ENCODE measurements at places on chromosomes 1 and 21. TPM values are rescaled to one million over a fixed set of nuclear protein-coding genes. Genes with fewer than 3 reads are reported as not detected.

DNA sequence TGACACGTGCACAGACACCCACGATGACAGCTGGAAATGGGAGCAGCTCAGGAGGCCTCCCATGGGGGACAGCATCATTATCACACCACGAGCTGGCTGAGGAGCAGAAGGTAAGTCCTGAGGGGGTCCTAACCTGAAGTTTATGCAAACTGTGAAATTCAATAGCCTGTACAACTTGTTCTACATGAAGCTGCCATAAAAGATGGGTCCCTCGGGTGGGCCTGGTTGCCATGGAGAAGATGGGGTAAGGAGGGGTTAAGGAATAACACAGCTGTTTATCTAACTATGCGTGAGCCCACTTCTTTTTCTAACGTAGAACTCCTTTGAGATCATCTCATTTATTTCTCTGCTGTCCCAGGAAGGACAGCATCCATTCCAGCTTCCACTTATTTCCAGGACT, 163.4 kb upstream of the CD34 start:
- no peak for DNase-seq

Gene ERVH48-1
- 0.06 TPM for total RNA-seq

DNA sequence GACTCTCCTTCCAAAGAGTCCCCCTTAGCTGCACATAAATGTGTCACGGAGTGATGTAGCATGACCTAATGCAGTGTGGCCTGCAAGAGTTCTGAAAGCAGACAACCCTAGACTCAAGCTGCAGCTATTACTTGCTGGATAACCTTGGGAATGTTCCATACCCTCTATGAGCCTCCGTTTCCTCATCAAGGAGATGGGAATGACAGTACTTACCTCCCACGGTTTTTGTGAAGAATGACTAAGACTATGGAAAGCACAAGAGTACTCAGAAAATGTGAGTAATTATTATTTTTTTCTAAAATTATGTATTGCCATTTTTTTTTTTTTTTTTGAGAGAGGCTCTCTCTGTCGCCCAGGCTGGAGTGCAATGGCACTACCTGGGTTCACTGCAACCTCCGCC, 3.0 kb downstream of the TTC39A start:
- no peak for DNase-seq

Gene CRNN
- total RNA-seq: not detected

DNA sequence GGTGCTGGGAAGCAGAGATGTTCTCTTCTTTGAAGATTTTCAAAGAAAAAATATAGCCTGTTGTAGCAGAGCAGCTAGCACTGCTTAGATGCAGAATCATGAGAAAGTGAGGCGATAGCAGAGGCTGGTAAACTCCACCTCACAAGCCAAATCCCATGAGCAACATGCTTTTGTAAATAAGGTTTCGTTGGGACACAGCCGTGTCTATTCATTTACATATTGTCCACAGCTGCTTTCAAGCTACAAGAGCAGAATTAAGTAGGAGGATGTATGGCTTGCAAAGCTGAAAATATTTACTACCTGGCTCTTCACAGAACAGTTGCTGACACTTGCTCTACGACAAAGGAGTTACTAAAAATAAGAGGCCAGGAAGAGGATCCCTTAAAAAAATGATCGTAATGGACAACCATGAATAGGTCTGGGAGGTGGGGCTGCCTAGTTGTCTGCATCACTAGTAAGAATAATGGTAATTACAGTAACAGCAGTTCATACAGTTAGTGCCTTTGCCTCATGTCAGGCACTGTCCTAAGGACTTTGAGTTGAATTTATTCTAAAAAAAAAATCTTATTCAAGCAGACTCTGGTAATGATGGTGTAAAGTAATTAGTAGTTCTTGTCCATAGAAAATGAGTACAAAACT, 622.0 kb downstream of the KIF26B start:
- no peak for DNase-seq

DNA sequence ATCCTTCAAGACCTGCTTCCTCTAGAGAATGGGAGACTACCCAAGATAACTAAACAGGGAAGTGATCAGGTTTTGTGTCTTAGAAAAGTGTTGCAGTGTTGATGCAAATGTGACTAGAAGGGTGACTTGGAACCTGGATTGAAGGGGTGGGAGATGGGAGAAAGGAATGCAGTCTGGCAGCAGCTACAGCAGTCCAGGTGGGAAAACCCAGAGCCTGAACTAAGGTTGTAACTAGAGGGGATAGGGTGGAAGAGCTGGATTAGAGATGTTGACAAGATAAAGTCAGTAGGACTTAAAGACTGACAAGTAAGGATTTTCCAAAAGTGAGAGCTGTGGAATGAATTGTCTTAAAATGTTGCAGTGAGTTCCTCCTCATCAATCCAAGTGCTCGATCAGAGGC, 7.1 kb upstream of the SHISA4 start:
- DNase-seq: no peak

Gene KCND3
- total RNA-seq: 7.3 TPM

DNA sequence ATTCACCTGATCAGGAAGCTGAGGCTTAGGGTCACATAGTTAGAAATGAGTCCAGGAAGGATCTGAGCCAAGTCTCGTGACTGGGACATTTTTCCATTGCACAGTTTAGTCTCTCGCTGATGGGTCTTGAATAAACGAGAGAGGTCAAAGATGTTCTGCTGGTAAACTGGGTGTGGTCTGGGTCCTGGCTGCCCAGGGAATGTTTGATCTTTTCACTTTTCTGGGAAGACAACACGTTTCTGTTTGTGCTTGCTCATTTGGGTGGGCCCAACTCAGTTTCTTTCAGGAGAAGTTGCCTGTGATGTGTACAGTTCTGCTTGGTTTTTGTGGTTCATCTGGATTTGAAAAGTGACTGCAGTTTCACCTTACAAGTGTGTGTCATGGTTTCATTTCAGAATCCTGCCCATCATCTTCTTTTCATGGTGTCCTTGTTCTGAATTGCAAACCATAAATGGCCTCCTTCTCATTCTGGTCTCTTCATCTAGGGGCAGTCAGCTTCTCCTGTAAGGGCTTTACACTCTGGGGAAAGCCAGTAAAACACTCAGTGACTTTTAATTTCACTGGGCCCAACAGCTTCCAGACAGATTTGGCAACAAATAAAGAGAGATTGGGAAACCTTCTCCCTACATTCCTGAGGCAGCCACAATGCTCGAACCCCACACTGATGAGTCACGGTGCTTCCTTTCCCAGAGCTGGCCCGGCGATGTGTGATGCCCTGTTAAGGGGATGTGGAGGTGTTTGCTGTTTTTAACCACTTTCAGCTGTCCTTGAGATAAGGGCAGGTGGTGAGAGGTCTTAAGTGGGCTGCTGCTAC, 7.2 kb upstream of the TACSTD2 start:
- peak; percentile 49 for DNase-seq

Gene AHDC1
- 10.4 TPM for total RNA-seq
